Activated CD4-positive, alpha-beta T cell treated with anti-CD3 and anti-CD28 coated beads, Interleukin-2, amount 50 U/mL, for 24 hours (primary cell): ENCODE measurements at places on chromosomes 7 and 10.

DNA sequence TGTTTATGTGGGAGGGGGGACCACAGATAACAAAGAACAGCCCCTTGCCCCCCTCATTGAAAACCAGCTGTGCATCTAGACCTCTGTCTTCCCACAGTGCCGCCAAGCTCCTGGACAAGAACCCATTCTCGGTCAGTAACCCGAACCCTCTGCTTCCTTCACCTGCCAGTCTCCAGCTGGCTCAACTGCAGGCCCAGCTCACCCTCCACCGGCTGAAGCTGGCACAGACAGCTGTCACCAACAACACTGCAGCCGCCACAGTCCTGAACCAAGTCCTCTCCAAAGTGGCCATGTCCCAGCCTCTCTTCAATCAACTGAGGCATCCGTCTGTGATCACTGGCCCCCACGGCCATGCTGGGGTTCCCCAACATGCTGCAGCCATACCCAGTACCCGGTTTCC lies 91.0 kb upstream of the PDCD4 start:
- DNase-seq: no peak

- DNase-seq: no peak
These were observed 24.3 kb downstream of the SUN3 start for GRCh38 chr7:48004638-48005037.

GRCh38 chr10:58785354-58785753 lies 272.7 kb downstream of the BICC1 start:
- DNase-seq: no peak

DNA sequence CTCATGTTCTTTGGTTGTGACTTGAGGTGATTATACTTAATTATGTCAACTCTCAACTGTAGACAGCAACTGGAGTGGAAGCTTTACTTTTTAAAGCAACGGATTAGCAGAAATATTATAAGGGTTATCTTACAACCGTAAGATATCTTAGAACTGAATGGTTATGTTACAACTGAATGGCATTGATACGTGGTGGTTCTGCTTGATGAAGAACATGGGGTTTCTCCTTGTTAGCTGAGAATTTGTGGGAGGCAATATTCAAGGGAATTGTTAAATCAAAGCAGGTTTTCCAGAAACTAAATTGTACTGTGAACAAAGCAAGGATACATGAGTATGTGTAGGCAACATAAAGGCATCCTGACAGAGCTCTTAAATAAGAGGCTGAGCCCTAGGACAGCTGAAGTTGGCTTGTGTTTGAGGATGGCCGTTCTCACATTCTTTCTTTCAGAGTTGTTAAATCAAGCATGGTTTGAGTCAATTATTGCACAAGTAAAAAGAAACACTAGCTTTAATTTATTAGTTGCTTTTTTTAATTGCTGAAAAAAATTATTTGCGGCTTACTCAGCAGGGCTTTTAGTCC lies 350.0 kb downstream of the PLXDC2 start:
- DNase-seq: no peak

DNA sequence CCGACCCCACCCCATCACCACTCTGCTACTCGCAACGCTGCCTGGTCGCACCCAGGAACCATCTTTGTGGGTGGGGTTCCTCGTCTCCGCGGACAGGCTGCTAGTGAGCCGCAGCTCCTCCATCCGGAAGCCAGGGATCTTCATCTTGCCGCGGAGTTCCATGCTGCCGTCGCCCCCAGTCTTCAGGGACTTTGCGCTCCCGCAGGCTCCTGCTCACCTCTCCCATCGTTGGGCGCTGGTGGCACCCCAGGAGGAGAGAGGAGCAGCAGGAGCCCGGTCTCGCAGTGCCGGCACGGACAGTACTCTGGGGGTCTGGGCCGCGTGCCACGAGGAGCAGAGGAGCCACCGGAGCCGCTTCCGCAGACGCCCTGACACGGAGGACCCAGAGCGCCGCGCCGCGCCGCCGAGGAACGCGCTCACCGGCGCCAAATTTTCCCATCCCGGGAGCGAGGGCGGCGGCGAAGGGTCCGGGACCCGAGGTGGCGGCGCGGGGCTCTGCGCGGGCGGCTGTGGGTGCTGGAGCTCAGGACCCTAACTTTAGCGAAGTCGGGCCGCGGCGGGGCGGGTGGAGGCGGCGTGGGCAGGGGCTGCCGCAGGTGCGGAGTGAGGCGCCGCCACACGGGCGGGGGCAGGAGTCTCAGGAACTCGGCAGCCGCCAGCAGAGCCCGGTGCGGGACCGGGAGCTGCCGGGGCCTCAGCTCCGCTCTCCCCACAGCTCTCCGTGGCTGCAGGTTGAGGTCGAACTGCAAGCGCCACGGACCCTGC lies 750.1 kb upstream of the SORCS1 start:
- no peak for DNase-seq

DNA sequence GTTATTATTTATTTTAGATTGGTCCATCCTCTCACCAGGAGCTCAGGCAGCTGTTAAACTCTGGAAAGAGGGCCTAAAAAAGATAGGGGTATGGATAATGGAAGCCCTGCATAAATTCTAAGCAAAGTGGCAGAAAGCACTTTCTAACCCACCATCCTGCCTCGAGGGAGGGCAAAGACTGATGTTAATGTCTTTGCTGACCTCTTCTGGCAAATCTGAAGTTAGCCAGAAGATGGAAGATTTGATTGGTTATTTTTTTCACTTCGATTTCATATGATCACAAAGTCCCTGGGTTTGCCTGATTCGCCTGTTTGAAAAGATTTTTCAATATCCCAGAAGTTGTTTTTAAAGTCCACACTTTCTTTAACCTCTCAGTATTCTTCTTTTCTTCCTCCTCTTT lies 24.8 kb downstream of the OR9A2 start:
- DNase-seq: no peak

DNA sequence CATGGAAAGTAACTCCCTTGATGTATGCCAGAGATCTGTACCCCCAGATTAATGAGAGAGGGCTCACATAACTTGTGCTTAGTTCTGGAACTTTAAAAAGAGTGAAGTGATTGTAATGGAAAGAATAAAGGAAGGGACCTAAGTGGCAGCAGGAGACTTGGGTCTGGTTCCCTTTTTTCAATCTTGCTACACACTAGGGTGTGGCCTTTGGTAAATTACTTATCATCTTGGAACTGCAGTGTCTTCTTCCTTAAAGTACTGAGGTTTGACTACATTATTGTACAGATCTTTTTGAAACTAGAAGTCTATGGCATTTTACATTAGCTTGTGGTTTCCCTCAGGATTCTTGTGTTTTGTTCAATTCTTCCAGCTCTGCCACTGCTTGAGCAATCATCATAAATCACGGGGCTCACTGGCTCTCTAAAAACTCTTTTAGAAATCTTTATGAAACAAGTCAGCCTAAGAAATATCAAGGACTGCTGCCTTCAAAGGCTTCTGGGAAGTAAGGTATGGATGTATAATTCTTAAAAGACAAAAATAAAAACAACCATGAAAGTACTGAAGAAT lies 22.5 kb upstream of the CHRM2 start:
- DNase-seq: no peak

DNA sequence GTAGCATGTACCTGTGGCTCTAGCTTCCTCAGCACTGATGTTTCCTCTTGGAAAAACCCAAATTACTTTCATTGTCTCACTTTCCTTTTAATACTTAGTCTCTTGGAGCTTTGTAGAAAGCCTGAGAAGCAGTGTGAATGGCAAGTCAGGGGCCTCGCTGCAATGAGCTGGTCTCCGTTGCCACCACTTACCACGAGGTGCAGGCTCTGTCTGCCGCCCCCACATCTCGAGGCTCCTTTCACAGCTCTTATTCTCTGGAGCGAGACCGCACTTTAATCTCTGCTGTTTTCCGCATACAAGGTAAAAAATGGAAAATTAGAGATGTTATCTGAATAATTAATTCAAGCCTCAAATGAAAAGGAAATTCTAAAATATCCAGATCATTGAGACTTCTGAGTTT lies 186.2 kb downstream of the HECW1 start:
- DNase-seq: no peak
